Transverse colon (tissue), 4 donors: ENCODE measurements at places on chromosomes 5 and 9. TPM values are rescaled to one million over a fixed set of nuclear protein-coding genes. Genes with fewer than 3 reads are reported as not detected.

DNA sequence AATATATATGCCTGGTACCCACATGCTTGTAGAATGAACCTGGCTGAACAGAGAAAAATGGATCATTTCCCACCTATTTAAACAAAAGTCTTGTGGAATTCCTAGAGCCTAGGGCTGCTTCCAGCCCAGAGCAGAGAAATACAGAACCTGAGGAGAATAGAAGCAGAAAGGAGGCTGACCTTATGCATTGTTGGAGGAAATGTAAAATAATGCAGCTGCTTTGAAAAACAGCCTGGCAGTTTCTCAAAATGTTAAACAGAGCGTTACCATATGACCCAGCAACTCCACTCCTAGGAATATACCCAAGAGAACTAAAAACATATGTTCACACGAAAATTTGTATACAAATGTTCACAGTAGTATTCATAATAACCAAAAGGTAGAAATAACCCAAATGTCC, 15.1 kb downstream of the MAPKAP1 start:
- no peak overlapping the region for H3K27ac ChIP-seq
- H3K36me3 ChIP-seq = no peaks in the 10 kb centered on the region
- no peaks in the 10 kb centered on the region for H3K27me3 ChIP-seq
- H3K4me1 ChIP-seq = no peaks in the 10 kb centered on the region
- no peak overlapping the region for H3K4me3 ChIP-seq

DNA sequence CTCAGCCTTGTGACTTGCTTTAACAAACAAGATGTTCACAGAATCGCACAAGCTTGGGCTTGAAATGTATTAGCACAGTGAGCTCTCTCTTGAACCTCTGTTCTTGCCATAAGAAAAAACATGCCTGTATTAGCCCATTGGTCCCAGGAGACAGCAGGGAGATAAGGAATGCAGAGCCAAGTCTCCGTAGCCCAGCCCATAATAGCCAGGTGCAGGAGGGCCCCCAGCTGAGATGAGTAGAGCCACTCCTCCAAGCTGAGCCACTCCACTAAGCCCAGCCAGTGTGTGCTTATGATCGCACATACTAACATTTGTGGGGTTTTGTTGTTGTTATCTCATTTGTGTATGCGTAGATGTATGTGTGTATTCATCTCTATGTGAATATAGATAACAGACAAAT, 21.6 kb upstream of the SVEP1 start:
- H3K36me3 ChIP-seq = no peaks in the 10 kb centered on the region
- H3K27ac ChIP-seq = no peak overlapping the region
- H3K4me1 ChIP-seq = no peaks in the 10 kb centered on the region
- no peak for DNase-seq

GRCh38 chr5:73853091-73853490, 227.1 kb downstream of the ARHGEF28 start:
- no peak overlapping the region for H3K4me3 ChIP-seq
- H3K27ac ChIP-seq = no peak overlapping the region
- no peaks in the 10 kb centered on the region for H3K36me3 ChIP-seq
- no peak for DNase-seq
- no peaks in the 10 kb centered on the region for H3K27me3 ChIP-seq

GRCh38 chr5:179885491-179886090, 22.1 kb downstream of the TBC1D9B start:
- DNase-seq = no peak
- no peaks in the 10 kb centered on the region for H3K27me3 ChIP-seq
- no peak overlapping the region for H3K27ac ChIP-seq
- H3K4me3 ChIP-seq = no peak overlapping the region
- H3K4me1 ChIP-seq = no peaks in the 10 kb centered on the region
- no peaks in the 10 kb centered on the region for H3K36me3 ChIP-seq

DNA sequence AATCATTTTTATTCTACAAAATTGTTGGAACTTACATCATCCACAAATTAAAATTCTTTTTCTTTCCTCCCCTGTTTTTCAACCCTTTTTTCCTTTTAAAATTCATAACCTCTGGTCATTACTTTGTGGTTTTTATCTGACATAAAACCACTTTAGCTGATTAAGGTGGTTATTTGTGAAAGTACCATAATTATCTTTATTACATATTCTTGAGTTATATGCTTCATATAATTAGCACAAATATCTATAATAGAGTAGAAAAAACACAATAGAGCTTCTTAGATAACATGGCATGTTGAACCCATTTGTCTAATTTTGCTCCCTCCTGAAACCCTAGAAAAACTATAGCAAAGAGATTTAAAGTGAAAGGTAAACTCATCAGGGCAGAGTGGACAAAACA, 22.9 kb upstream of the PPIC start:
- DNase-seq = no peak
- H3K4me1 ChIP-seq = no peaks in the 10 kb centered on the region
- no peak overlapping the region for H3K4me3 ChIP-seq
- H3K27me3 ChIP-seq = no peaks in the 10 kb centered on the region
- no peaks in the 10 kb centered on the region for H3K36me3 ChIP-seq

DNA sequence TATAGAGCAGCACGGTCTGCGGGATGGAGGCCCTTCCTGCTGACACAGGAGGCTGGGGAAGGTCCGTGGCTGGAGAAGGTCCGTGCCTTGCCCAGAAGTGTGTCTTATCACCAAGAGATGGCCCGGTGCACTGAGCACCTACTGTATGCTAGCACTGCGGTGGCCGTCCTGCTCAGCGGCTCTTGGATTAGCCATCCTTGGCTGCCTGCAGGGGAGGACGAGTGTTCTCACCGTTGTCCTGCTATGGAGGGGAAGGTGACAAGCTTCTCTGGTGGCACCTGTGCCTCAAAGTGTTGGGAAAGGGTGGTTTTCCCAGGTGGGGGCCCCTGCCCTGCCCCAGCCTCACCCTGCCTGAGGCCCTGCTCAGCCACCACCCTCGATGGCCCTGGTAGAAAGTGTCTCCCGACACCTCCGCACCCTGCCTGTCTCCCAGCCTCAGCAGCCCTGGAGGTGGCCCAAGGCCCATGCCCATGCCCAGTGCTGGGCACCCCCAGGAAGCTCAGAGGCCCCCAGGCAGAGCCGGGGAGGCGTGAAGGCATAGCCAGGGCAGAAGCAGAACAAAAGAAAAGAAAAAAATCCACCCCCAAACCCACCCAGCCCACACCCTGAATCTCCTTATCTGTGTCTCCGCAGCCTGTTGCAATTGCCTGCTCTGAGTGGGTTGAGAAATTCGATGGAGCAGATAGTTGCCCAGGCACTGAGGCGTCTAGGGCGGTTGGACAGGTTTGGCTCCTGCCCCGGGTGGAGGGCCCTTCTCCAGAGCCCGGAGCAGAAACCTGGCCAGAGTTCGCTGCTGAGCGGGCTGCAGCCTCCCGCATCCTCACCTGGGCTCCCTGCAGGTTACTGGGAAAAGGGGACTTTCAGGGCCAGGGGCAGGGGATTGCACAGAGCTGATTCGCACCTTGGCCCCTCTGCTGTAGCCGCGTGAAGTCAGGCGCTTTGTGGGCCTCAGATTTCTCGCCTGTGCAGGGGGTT, 30.5 kb downstream of the RXRA start:
- H3K27me3 ChIP-seq = no peaks in the 10 kb centered on the region
- H3K4me3 ChIP-seq = no peak overlapping the region
- H3K27ac ChIP-seq = peak overlapping the region; percentile 35
- H3K36me3 ChIP-seq = no peaks in the 10 kb centered on the region

DNA sequence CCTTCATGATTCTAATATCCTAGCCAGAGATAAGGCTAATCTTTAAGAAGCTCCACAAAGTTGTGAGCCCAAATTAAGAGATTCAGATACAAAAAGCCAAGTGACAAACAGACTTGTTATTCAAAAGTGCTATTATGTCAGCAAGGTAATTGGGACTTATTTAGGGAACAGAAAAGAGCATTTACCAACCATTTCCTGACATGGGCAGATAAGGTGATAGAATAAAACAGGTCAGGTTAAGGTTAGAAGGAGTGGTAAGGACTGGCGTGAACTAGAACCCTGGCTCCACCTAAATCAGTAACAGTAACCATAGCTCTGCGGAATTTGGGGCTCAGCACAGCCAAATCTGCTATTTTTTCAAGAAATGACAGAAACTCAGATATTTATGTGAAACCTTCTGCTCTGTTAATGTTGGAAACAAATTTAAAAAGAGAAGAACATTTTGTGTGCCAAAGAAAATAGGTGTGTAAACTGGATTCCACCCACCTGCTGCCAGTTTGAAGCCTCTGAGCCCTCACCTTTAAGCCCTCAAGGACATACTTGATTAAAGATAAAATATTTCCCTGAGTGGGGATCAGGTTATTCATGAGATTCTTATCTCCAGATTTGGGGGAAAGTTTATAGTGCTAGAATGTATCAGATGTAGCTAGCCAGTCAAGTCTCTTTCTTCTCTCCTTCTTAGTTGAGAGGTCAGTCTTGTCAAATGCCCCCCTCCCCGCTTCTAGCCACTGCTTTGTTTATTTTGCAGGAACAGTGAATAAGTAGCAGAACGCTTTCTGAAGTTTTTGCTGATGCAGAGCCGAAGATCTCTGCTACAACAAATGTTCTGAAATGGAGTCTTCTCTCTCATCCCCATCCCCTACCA, 10.2 kb upstream of the ERMP1 start:
- peak overlapping the region; percentile 29 for H3K27ac ChIP-seq
- peaks cover 30% of the 10 kb centered on the region for H3K4me1 ChIP-seq
- H3K36me3 ChIP-seq = no peaks in the 10 kb centered on the region
- H3K27me3 ChIP-seq = no peaks in the 10 kb centered on the region
- no peak overlapping the region for H3K4me3 ChIP-seq

- no peak overlapping the region for H3K27ac ChIP-seq
- H3K4me3 ChIP-seq = no peak overlapping the region
- no peak for DNase-seq
- H3K27me3 ChIP-seq = no peaks in the 10 kb centered on the region
- H3K36me3 ChIP-seq = no peaks in the 10 kb centered on the region
Observed at GRCh38 chr9:127816728-127817127, 14.0 kb downstream of the FPGS start.

The DOCK8 gene
- total RNA-seq = 59.5 TPM

The NTRK2 gene
- total RNA-seq = 6.4 TPM

The SLC24A2 gene
- total RNA-seq = under 0.01 TPM

The MARVELD2 gene
- total RNA-seq = 40.8 TPM
